NK-92 treated with Interleukin-12 subunit alpha and Interleukin-12 subunit beta, amount 100 ng/mL, for 24 hours (cell line): ENCODE measurements at places on chromosomes 1 and 21.

DNA sequence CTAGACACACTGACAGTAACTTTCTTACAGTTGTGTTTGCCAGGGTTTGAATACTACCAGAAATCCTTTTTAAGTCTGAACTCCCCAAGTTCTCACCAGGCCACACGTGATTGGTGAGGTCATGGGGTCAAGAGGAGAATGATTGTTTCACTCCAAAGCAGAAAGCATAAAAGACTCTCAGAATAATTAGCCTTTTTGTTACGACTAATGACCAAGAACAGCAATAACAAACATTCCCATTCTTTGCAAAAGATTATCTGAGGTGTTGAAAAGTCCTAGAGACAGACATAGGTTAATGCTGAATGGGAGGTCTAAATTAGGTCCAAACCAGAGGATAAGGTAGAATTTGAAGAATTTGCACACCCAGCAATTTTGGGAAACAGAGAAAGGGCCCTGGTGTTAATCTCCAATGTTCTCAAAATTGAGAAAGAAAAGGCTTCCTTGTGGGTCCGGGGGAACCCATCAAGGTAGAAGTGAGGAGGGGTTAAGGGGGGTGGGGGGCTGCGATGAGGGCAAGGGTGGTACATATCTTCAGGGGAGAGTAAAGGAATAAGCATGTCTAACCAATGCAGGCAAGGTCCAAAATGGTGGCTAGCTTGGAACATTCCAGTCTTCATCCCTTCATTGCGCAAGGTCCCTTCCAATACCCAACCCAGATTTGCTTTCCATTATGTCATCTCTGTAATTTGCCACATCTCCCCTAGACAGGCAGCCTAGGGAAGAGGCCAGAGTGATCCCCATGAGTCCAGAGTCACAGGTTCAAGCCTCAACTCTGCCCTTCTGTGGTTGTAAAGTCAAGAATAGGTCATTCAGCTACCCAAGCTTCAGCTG lies 74.6 kb upstream of the NFIA start:
- no peak for DNase-seq

DNA sequence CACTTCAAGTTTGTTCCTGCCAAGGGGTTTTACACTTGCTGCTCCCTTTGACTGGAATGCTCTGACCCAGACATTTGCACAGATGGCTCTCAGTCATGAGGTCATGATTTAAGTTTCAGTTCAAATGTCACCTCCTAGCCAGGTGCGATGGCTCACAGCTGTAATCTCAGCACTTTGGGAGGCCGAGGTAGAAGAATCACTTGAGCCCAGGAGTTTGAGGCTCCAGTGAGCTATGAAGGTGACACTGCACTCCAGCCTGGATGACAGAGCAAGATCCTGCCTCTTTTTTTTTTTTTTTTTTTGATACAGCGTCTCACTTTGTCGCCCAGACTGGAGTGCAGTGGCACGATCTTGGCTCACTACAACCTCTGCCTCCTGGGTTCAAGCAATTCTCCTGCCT lies 4.5 kb upstream of the ZMYM4 start:
- DNase-seq = no peak

GRCh38 chr1:47395433-47395832 lies 20.7 kb upstream of the FOXE3 start:
- no peak for DNase-seq

- no peak for DNase-seq
Measured at GRCh38 chr1:208105756-208106155, 138.4 kb downstream of the PLXNA2 start.

- no peak for DNase-seq
Measured at GRCh38 chr21:32806810-32807386, 35.3 kb upstream of the PAXBP1 start.

DNA sequence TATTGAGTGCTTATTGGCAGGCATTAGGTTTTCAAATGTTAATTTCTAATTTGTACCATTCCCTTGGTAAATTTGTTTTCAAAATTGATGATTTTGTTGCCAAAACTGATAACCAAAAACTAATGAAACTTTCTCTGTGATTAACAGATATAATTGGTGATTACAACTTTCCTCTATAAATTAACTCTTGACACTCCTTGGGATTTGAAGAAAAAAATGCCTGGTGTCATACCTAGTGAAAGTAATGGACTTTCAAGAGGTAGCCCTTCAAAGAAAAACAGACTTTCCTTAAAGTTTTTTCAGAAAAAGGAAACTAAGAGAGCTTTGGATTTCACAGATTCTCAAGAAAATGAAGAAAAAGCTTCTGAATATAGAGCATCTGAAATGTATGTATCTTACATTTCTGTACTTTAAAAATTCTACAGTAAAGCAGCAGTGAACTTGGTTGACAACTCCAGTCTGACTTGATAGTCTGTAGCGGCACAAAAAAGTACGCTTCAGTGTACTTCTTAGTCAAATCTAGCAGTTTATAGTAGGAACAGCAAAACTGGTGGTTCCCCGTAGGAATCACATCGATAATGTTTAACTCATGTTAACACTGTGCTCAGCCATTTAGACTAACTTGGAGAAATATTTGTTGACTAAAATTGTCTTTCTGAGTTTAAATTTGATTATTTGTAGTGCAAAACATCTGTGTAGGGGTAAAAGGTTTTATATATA lies 3.0 kb downstream of the USP1 start:
- DNase-seq = no peak

- DNase-seq = no peak
Measured at GRCh38 chr1:64861611-64862010, 104.7 kb downstream of the JAK1 start.

GRCh38 chr21:17640821-17641220 lies 28.1 kb upstream of the BTG3 start:
- no peak for DNase-seq

DNA sequence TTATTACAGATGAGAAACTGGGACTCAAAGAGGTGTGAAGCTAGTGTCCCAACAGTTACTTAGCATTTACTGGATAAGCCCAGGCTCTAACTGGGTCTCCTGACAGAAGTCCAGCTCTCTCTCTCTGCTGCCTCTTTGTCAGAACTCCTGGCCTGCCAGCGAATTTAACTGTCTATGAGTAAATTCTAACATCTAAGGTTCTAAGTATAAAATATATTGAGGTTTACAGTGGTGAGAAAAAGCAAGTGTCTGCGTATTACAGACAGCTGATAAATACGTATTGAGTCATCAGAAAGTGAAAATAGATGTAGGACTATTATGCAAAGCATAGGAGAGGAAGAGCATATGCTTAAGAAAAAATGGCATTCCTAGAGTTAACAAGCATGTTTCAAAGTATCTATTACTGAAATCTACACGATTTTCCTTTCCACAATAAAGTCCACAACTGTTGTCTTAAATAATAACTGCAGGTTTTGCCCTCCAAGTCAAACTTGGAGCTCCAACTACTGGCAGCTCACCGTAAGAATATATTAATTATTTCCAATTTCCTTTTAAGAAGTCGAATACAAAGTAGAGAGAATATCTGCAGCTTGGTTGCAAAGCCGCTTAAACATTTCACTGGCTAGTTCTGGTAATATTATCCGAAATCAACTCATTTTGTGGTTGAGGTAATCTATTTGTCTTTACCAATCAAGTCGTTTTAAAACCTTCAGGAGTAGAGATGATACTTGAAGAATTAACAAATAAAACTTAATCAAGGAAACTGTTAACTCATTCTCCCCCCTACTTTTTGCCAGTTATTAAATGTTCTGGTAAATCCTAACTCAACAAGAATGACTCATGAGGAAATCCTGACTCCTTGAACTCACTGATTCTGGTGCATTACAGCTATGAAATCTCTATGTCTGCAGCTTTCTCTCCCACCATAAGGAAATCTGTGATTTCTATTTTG lies 1.4 kb upstream of the RGS2 start:
- DNase-seq = no peak

DNA sequence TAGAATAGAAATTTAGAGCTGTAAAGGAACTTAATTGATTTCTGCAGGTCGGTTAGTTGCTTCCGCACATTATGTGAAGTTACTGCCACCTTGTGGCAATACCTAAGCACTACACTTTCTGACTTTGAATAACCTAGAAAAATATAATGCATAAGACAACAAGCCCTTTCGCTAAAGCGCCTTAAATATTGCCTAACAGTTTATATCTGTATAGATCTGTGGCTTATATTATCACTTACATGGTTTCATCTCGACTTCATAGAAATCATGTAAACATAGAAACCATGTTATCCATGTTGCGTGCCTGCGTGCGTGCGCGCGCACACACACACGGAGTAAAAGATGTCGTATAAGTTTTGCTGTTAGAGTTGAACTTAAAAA lies 10.9 kb upstream of the IFI16 start:
- DNase-seq = no peak

- DNase-seq = no peak
Measured at GRCh38 chr21:37562920-37563640, 196.5 kb downstream of the DYRK1A start.

- no peak for DNase-seq
Measured at GRCh38 chr1:12678820-12679219, 34.9 kb downstream of the AADACL4 start.

- no peak for DNase-seq
Measured at GRCh38 chr1:61935516-61935915, 193.2 kb downstream of the PATJ start.

DNA sequence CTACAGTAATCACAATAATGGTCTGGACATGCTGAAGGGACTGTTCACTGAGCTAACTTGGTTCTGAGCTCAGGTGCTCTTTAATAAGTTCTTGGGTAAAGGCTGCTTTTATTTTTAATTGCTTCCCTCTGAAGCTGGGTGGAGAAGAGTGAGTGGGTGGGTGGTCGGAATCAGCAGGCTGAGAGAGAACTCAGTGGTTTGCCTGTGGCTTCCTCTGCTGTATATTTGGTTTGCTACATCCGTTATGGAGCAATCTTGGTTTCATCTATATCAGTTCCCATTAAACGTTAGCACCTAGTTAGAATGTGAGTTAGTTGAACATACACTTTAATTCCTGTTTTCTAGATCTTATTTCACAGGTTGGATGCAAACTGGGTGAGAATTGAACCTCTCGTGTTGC lies 23.3 kb downstream of the CNIH4 start:
- DNase-seq = peak; percentile 65

- no peak for DNase-seq
Measured at GRCh38 chr1:211739671-211740411, 64.4 kb upstream of the NEK2 start.

DNA sequence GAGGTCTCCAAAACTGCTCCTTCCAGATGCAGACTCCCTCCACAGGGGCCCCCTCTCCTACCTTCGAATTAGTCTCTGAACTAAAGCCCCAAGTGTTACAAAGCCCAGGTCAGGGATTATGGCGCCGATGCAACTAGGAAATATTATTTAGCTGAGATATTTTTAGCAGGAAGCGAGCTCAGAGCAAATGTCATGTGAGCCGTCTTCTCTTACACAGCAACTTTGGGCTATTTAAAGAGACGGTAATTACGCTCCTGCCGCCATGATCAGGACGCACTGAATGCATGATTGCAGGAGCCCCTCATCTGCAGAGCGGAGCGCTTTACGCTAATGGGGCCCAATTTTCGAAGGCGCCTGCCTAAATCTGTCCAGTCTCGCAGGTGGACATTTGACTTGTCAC lies 55.3 kb upstream of the TARDBP start:
- DNase-seq = no peak

DNA sequence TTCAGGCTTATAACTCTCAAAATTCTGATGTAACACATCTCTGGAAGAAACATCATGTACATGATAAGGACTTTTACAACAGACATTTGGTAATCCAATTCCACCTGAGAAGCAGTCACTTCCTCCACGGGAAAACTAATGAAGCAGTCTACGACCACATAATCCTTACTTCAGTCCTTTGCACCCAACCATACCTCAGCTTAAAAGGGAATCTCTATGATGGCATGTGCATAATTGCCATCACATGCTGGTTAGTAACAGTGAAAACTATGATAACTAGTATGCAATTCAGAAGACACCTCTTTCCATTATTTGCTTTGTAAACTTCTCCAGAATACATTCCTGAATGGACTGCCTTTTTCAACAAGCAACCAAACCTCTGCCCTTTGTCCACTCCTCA lies 53.1 kb downstream of the TTC13 start:
- no peak for DNase-seq

- no peak for DNase-seq
Measured at GRCh38 chr21:42514883-42515228, 1.2 kb downstream of the SLC37A1 start.

DNA sequence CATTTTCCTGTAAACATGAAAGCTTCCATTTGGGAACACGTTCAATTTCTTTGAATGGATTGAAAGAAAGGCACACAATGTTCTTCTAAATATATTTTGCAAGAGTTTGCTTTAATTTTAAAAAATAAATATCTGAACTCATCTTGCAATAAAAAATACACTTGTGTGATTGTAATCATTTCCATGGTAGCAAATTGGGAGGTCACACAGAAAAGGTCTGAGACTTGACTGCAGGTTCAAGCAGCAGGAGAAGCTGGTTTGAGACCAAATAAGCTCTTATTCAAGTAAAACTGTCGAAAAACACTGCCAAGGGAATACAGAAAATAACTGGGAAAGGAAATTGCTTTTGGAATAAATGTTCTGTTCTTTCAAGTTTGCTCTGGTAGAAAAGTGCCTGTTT lies 498.9 kb downstream of the ADGRL2 start:
- no peak for DNase-seq

GRCh38 chr1:214277704-214278635 lies 3.0 kb upstream of the SMYD2 start:
- DNase-seq = no peak

DNA sequence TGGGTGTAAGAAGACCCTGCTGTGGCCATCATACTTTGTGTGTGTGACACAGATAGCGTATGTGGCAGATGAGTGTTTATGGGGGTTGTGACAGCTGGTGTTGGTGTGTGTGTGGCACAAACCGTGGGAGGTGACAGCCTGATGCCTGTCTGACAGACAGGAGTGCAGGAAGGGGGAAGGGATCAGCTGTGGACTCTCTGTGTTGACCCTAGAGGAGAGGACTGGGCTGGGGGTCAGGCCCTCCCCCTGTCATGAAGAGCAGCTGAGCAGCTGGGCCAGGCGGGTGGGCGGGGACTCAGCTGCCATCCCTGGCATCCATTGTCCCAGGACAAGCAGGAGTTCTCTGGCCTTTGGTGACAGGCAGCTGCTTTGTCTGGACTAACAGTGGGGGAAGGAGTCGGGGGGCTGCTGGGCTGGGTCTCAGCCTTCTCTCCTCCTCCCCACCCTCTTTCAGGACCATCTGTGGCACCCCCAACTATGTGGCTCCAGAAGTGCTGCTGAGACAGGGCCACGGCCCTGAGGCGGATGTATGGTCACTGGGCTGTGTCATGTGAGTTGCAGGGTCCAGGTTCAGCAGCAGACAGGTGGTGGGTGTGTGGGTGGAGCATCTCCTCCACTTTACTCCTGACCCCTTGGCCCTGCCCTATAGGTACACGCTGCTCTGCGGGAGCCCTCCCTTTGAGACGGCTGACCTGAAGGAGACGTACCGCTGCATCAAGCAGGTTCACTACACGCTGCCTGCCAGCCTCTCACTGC lies 2.3 kb downstream of the PLK3 start:
- no peak for DNase-seq

DNA sequence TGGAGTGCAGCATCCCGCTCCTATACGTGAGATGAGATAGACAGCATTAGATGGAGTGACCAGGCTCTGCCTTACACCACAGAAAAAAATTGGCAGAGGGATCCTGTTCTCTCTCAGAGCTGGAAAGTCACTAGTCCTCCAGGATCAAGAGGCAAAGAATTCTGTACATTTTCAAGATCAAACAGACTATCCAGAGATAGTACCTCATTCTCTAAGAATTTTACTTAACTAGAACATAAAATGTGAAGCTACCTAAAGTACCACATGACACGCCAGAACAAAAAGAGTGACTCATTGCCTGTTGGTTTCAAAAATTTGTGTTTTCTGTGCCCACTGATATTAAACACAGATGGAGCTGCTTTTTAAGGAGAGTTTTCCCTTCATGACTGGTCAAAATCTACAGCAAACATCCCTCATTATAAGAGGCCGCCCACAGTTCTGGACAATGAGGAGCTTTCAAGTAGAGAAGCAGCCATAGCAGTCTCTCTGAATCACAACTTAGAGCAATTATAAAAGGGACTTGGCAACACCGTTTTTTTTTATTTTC lies 32.3 kb downstream of the CD160 start:
- DNase-seq = no peak
